Stimulated activated CD8-positive, alpha-beta memory T cell treated with anti-CD3 and anti-CD28 coated beads, Interleukin-4, amount 100 ng/mL, for 1 hour (primary cell): ENCODE measurements at places on chromosomes 16 and 17.

DNA sequence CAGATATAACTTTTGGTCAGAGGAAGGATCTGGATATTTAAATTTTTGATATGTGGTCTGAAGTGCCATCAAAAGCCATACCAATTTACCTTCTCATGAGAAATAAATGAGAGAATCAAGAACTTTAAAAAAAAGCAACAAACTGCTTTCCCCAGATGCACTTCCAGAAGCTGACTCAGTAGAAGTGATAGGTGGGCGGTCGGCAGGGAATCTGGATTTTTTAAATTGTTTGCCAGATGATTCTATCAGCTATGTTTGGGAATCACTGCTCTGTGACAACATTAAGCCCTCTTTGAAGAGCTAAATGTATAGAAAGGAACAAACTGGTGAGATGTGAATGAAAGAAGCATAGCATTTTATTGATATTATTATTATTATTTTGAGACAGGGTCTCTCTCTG, 19.2 kb downstream of the CDH3 start:
- DNase-seq: no peak

GRCh38 chr17:58576679-58577367, 62.4 kb upstream of the MTMR4 start:
- no peak for DNase-seq

DNA sequence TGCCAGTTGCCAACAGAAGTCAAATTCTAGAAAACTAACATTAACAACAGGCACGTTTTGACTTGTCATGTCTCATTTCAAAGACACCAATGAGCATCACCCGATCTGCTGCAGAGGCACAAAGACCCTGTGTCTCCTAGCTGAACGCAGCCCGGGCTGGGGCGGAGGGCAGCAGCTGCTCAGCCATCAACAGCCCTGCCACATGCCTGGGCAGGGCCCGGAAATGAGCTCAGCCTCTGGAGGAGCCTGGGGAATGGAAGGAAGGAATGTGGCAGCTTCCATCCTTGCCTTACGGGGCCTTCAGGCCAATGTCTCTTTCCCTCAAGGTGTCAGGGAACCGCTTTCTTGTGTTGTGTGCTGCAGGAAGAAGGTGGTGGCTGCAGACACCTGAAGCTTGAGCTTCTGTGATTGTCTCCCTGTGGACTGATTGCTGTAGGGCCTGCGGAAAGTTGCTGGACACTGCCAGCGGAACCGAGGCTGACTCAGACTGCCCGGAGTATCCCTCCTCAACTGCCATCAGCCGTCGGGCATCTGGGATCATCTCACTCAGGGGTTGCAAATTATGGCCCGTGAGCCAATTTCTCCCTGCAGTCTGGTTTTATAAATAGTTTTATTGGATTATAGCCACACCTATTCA, 7.3 kb downstream of the CDH13 start:
- no peak for DNase-seq

GRCh38 chr17:56876766-56877179, 37.1 kb downstream of the TRIM25 start:
- DNase-seq: no peak

GRCh38 chr17:44348234-44348987, 3.3 kb downstream of the GRN start:
- no peak for DNase-seq

DNA sequence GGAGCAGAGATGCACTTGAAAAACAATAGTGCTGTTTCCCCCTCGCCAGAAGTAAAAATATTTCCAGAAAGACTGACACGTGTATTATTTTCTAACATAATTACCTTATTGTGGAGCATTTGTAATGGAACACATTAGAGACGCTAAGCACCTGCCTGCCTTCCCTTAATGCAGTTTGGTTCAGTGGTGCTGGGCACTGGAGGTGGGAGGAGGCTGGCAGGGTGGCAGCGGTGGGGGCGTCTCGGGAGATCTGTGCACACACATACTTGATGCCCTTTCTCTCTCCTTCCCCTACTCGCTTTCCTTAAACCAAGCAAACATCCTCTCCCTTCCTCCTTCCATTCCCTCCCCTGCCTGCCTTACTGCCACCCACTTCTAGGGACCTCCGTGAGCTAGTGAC, 156.6 kb upstream of the SDK2 start:
- DNase-seq: no peak

GRCh38 chr17:14372905-14373613, 72.2 kb downstream of the HS3ST3B1 start:
- no peak for DNase-seq

- DNase-seq: no peak
Observed at GRCh38 chr17:16915752-16916556, 56.0 kb downstream of the TNFRSF13B start.

DNA sequence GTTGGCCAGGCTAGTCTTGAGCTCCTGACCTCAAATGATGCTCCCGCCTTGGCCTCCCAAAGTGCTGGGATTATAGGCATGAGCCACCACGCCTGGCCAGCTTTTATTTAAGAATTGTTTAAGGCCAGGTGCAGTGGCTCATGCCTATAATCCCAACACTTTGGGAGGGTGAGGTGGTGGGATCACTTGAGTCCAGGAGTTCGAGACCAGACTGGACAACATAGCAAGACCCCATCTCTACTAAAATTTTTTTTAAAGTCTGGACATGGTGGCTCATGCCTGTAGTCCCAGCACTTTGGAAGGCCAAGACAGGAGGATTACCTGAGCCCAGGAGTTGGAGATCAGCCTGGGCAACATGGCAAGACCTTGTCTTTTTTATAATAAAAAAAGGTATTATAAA, 5.2 kb downstream of the PLXDC1 start:
- no peak for DNase-seq

- DNase-seq: no peak
Observed at GRCh38 chr17:68182011-68182306, 65.9 kb upstream of the AMZ2 start.

DNA sequence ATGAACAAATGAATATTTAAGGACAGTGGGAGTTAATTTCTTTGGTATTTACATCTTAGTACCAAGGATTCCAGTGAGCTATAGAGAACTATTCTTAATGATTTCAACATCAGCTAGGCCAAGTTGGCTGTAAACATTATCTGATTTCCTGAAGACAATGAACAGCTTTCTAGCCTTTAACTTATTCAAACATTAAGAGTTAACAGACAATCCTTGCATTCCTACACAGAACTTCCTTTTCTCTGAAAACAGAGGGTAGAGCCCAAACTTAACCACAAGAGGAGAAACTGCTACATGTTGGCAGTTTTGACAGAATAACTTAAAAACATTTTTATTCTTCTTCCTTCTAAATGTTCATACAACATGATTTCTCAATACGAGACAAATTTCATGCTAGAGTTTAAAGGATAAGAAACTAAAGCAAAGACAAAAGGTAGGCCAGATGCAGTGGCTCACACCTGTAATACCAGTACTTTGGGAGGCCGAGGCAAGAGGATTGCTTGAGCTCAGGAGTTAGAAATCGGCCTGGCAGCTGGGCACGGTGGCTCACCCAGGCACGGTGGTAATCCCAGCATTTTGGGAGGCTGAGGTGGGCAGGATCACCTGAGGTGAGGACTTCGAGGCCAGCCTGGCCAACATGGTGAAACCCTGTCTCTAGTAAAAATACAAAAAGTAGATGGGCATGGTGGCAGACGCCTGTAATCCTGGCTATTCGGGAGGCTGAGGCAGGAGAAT, 4.4 kb downstream of the CRLF3 start:
- DNase-seq: no peak
